Stimulated activated CD4-positive, alpha-beta T cell treated with anti-CD3 and anti-CD28 coated beads, Interleukin-1b, Interleukin-23, amount 100 ng/mL, for 1 hour (primary cell): ENCODE measurements at places on chromosomes 6 and 20.

GRCh38 chr6:167678102-167679101, 148.3 kb upstream of the AFDN start:
- no peak for DNase-seq

DNA sequence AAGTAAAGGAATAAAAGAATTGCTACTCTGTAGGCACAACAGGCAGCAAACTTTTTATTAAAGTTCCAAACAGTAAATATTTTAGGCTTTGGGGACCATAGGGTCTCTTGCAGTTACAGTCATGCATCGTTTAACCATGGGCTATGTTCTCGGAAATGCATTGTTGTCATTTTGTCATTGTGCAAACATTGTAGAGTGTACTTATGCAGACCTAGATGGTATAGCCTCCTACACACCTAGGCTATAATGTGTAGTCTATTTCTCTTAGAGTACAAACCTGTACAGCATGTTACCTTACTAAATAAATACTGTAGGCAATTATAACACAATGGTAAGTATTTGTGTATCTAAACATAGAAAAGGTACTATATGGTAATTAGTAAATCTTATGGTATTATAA, 54.7 kb downstream of the CDS2 start:
- no peak for DNase-seq

- no peak for DNase-seq
These were observed 1.5 kb downstream of the PRRT1 start for GRCh38 chr6:32149932-32150870.

DNA sequence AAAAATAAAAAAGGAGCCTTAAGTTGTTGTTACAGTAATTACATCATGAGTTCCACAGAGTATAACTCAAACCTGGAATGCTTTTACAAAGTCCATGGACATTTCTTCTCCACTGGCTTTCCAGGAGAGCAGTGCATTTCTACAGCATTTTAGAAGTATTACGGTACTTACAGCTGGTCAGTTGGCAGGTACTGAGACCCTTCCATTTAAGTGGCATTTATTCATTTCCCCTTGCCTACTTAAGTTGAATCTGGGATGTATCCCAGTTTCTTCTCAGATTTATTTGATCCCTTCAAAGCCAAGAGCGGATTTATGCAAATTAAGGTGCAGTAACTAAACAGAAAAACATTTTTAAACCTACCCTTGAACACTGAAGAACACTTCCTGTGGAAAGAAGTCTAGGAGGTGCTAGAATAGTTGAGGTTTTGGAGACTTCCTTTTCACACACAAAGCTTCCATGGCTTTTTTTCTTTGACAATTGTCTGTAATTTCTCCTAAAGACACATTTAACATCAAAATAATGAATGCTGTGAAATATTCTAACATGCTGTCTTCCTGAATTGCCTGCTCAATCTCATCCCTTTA, 3.4 kb downstream of the PRDM13 start:
- DNase-seq, result no peak

DNA sequence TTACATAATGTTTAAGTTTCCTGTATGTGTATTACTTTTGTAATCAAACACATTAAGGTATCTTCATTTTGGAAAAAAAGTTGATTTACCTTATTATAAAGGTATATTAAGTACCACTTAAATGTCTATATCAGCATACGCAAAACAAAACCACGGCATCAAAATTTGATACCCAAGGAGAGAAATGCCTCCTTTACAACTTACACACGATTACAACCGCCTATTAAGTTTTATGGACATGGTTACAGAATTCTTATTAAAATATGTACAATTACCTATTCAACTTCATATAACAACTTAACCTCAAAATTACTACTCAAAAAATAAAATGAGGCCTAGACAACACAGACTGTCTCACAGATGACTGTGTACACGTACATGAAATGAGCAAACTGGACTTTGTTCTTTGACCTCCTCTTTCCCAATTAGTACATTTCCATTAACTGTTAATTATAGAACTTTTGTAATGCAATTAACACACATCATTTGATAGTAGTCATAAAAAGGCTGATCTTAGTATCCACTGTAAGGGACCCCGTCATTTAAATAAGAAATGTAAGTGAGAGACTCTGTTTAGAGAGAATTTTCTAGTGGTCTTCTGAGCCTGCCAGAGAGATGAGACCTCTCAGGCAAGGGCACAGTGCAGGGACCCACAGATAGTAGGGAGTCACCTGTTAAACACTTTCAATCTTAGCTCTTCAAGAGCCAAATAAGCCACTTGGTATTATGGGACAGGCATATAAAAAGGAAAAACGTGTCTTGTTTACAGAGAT, 2.5 kb downstream of the DIDO1 start:
- DNase-seq, result no peak

- DNase-seq, result no peak
These were observed 89.9 kb downstream of the TULP4 start for GRCh38 chr6:158402184-158402583.

DNA sequence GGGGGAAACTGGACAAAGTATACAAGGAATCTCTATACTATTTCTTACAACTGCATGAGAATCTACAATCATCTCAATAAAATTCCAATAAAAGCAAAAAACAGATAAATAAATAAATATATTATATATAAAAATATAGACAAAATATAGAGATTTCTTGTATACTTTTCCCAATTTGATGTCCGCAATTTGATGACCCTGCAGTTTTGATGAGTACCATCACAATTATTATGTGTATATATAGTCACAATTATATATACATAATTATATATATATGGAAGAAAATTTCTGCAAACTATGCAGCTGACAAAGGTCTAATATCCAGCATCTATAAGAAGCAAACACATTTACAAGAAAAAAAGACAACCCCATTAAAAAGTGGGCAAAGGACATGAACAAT, 169.2 kb upstream of the ATXN1 start:
- DNase-seq, result no peak

- DNase-seq, result no peak
These were observed 3.6 kb downstream of the NT5E start for GRCh38 chr6:85453490-85453889.
